ENCODE measurements at places on chromosomes 6 and 20. TPM values are rescaled to one million over a fixed set of nuclear protein-coding genes. Genes with fewer than 3 reads are reported as not detected.

Gene GSTA2
- not detected for total RNA-seq

Gene ASIP
- total RNA-seq, result not detected

GRCh38 chr6:170025935-170026750 is 264.7 kb downstream of the DLL1 start:
- DNase-seq, result peak; percentile 16

DNA sequence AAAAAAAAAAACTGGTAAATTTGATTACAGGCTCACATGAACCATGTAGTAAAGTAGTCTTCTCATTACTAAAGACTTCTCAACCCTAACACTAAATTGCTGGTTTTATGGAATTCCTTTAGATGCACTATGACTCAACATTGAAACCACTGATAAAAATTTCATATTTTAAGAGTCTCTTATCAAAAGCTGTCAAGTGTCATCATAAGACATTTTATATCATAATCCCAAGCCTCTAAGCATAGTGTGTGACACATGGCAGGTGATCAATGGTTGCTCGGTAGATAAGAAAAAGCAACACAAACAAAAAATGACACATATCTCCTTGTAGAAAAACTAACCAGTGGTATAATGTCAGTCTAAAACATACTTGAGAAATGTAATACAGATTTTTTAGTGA is 258.4 kb downstream of the RNGTT start:
- DNase-seq, result no peak

Gene PGBD1
- 5.7 TPM for total RNA-seq

Gene CLDN20
- not detected for total RNA-seq

DNA sequence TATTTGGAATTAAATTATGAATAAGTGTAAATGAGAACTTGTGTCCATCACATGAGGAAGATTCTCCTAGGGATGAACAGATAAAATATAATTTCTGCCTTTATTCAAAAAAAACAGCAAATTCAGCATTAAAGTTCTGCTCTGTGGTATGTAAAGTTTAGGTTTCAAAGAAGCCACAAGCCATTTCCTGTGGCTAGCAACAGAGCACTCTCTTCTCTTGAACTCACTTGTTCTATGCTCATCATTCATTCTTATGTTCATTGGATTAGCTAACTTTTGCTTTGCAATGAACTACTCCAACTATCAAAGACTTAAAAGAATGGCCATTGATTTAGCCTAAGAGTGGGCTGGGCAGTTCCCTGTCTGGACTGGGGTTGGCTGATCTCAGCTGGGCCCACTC is 20.8 kb upstream of the SNRPB2 start:
- DNase-seq, result no peak

- DNase-seq, result peak; percentile 79
These were observed 26.5 kb downstream of the MTHFD1L start for GRCh38 chr6:150891888-150892485.

- no peak for DNase-seq
These were observed 49.7 kb upstream of the TGM3 start for GRCh38 chr20:2246069-2246491.

Gene PRL
- total RNA-seq, result not detected

Gene ZSCAN31
- total RNA-seq, result 10.8 TPM

GRCh38 chr6:111306104-111306888 is 176.7 kb downstream of the REV3L start:
- DNase-seq, result peak; percentile 57

- no peak for DNase-seq
These were observed 76.8 kb downstream of the REV3L start for GRCh38 chr6:111406200-111406721.

DNA sequence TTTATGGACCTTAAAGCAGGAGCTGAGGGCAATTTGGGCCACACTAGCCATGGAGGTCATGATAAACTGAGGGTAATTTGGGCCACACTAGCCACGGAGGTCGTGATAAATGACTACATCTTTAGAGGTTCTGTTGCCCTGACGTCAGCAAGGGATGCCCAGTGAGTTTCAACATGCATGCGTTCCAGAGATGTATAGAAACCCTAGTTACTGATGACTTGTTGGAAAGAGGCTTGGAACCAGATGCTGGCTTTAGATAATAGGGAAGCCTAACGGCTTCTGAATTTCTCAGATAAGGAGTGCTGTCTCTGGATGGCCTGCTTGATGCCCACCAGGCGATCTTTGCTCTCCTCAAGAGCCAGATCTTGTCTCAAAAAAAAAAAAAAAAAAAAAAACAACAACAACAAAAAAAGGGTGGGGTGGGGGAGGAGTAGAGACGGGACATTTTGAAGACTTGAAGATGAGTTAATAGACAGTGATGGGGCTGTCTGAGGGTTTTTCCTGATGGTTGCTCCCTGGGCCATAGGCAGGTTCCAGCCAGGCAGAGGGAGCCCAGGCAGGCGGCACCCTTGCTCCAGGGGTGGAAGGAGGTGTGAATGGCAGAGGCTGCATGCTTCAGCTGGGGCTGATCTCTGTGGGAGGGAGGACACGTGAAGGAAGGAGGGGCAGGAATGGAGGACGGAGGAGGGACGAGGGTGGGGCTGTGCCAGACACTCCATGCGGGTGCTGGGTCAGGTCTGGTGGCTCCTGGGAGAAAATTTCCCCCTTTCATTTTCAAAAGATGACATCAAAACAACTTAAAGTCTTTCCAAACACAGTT is 27.0 kb upstream of the FRMD1 start:
- no peak for DNase-seq

DNA sequence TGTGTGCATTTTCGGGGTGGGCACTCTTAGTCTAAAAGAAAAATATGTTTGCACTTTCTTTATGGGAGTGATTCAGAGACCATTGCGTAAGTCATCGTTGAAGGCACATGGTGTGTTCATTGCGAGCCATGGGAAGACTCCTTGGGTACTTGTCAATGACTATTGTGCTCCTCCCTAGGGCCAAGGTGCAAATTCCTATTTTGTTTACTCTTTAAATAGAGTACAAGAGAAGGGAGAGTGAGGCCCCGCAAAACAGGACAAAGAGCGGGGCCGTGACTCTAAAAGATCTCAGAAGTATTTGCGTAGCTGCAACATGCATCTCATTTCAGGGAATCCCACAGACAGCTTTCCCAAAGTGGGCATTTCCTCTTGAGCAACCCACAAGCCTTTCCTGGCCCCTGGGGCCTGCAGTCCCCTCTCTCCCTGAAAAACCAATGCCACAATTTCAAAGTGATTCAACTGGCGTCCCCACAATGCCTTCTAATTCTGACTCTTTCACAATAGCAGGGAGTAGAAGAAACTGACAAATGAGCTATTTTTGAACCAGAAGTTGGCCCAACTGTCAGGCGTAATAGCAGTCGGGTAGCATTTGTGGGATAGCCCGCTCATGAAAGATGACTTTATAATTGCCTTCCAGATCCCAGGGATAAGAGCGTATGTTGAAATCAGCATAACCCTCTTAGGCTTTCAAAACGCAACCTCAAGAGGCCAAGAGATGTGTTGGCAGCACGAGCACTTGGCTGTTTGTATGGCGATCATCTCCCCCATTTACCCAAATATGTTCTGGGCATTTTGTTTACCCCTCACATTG is 277.9 kb upstream of the BMP2 start:
- DNase-seq, result peak; percentile 29

Data from renal cortical epithelial cell (primary cell).